Common myeloid progenitor, CD34-positive (primary cell): ENCODE measurements at places on chromosomes 5 and 9.
A peak's percentile ranks its signal among the peaks of the same experiment; 100 is the strongest.

DNA sequence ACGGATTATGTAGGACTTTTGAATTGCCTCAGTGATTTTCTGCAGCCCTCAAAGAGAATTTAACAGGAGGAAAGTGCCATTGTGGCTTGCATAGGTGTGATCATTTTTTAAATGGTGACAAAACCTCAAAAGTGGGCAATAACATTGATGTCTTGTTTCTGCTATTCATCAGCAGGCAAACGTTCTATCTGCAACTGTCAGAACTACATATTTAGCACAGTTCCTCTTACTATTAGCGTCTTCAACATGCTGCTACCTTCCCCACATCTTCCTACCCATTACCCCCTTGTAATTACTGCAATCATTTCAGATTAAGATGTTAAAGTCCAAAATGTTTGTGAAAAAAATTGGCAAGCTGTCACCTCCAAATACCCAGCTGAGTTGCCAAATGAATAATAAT is 254.6 kb downstream of the SMARCA2 start:
- H3K4me1 ChIP-seq, result peaks cover 2% of the 10 kb centered on the region
- H3K36me3 ChIP-seq, result no peaks in the 10 kb centered on the region
- no peak overlapping the region for H3K4me3 ChIP-seq
- H3K27me3 ChIP-seq, result no peaks in the 10 kb centered on the region
- H3K27ac ChIP-seq, result no peak overlapping the region

- H3K4me1 ChIP-seq, result no peaks in the 10 kb centered on the region
- H3K4me3 ChIP-seq, result no peak overlapping the region
- H3K27ac ChIP-seq, result no peak overlapping the region
- H3K36me3 ChIP-seq, result no peaks in the 10 kb centered on the region
- DNase-seq, result no peak
These were observed 4.7 kb downstream of the ADGRD2 start for GRCh38 chr9:124454791-124455443.

DNA sequence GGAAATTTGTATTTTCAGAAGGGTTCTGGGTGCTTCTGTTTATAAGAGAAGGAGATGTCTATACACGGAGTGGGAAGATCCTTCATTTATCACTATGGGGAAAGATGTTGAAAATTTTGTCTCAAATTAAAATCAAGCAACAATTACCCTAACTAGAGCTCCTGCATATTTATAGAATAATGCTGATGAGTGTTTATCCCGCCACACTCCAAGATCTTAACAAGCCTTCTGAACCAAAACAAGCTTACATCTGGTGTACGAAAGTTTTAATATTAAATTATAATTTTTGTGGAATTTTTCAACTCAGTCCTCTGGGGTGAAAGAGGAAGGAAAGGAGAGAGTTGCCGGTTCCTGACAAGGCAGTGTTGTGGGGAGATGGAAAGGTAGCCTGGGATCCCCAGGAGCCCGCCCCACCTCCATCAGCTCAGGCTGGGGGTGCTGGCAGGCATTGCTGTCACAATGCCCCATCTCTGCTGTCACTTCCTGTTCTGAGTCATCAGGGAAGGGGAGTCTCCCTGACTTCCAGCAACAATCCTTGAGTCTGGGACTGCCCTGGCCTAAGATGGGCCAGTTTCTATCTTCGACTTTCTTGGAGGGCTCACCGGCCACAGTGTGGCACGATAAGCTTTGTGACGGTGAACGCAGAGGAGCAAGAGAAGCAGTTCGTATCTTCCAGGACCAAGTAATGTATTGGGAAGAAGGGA is 64.5 kb downstream of the ERAP1 start:
- H3K27me3 ChIP-seq, result no peaks in the 10 kb centered on the region
- DNase-seq, result no peak
- peaks cover 8% of the 10 kb centered on the region for H3K4me1 ChIP-seq
- peaks cover 4% of the 10 kb centered on the region for H3K36me3 ChIP-seq
- peak overlapping the region; percentile 56 for H3K27ac ChIP-seq
- no peak overlapping the region for H3K4me3 ChIP-seq

- no peak overlapping the region for H3K4me3 ChIP-seq
- DNase-seq, result no peak
- H3K36me3 ChIP-seq, result no peaks in the 10 kb centered on the region
- peaks cover 4% of the 10 kb centered on the region for H3K4me1 ChIP-seq
- peaks cover 7% of the 10 kb centered on the region for H3K27me3 ChIP-seq
These were observed 46.7 kb upstream of the SPATA31C2 start for GRCh38 chr9:88184976-88185375.

DNA sequence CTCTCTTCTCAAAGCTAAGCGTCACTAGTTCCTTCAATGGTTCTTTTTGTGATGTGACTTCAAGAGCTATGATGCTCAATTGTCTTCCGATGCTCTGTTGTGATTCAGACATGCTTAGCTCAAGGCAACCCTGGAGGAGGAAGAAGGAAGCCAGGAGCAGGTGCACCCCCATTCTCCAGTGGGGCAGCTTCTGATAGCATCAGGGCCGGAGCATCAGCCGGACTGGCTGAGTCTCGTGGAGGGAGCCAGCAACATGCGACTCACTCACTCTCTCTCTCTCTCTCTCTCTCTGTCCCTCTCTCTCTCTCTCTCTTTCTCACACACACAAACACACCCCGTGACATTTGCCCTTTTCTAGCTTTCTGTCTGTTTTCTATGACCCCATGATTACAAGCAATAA is 140.2 kb downstream of the HSD17B3 start:
- no peak overlapping the region for H3K4me3 ChIP-seq
- H3K27me3 ChIP-seq, result peaks cover 33% of the 10 kb centered on the region
- H3K4me1 ChIP-seq, result peaks cover 20% of the 10 kb centered on the region
- DNase-seq, result no peak
- no peak overlapping the region for H3K27ac ChIP-seq
- no peaks in the 10 kb centered on the region for H3K36me3 ChIP-seq

DNA sequence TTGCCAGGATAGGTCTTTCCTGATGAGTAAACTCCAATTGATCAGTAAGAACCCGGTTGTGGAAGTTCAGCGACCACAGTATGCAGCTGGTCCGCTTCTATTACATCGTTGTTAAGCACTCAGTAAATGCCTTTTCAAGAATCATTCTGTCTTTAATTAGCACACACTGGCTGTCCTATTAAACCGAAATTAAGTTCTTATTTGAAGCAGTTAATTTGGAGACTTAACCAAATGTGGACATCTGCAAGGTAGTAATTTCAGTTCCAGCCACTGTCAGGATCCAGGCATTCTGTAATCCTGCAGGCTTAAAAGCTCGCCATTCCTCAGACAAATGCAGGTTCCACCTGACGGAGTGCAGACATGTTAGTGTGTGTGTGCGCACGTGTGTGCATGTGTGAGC is 254.6 kb downstream of the IRX2 start:
- no peak overlapping the region for H3K27ac ChIP-seq
- no peaks in the 10 kb centered on the region for H3K4me1 ChIP-seq
- no peak overlapping the region for H3K4me3 ChIP-seq

GRCh38 chr5:173237143-173237874 is 2.3 kb upstream of the NKX2-5 start:
- peaks cover 27% of the 10 kb centered on the region for H3K4me1 ChIP-seq
- H3K36me3 ChIP-seq, result no peaks in the 10 kb centered on the region
- H3K4me3 ChIP-seq, result no peak overlapping the region

- H3K4me3 ChIP-seq, result peak overlapping the region; percentile 9
- DNase-seq, result no peak
- no peak overlapping the region for H3K27ac ChIP-seq
- H3K27me3 ChIP-seq, result no peaks in the 10 kb centered on the region
- H3K36me3 ChIP-seq, result no peaks in the 10 kb centered on the region
- H3K4me1 ChIP-seq, result no peaks in the 10 kb centered on the region
These were observed 211.8 kb downstream of the GOLPH3 start for GRCh38 chr5:31962351-31962751.

DNA sequence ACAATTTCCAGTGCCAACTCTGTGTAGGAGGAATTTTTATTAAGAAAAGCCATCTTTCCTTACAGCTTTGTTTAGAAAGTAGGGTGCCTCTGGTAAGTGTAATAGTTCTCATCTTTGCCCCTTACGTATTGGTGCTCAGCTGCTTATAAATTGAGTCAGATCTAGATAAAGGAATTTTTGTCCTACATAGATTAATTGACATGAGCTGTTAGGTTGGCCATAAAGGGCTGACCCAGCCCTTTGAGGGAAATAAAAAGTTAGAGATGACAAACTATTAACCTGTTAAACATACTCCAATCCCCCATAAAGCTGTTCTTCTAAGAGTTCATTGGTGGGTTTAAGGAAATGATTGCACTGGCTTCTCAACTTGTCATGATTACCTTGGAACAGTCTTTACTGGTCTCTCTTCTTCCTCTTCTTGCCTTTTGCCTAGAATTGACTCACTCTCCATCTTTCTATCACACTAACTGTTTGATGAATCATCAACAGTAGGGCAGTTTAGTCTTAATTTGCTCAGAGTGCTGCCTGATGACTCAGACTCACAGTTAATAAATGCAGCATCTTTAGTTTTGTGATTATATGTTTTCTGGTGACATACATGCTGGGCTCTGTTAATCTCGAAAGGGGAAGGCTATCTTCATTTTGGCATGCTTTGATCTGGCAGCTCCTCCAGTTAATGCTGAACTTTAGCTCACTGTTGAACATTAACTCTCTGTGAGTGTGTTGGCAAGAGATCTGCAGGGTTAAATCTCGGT is 51.7 kb downstream of the ARHGAP26 start:
- no peaks in the 10 kb centered on the region for H3K27me3 ChIP-seq
- no peaks in the 10 kb centered on the region for H3K36me3 ChIP-seq
- H3K27ac ChIP-seq, result no peak overlapping the region
- no peak overlapping the region for H3K4me3 ChIP-seq
- DNase-seq, result peak; percentile 75

- H3K27me3 ChIP-seq, result no peaks in the 10 kb centered on the region
- no peak for DNase-seq
- no peaks in the 10 kb centered on the region for H3K4me1 ChIP-seq
These were observed 6.3 kb upstream of the TAF11L3 start for GRCh38 chr5:17511775-17512325.

DNA sequence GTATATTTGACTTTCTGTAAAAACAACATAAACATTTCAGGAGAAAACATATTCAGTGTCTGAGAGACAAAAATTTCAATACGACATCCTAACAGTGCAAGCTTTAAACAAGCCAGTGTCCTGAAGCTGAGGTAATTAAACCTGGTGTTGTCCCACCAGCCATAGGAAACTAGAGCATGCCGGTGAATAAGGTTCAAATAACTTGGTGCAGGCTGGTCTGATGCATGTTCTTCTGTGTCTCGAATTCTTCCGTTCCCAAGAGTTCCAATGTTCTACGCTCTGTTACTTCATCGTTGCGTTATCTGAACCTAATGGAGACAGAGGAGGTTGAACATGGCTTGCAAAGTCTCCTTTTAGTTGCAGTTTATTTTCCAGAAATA is 48.9 kb downstream of the ADAMTS16 start:
- H3K4me3 ChIP-seq, result no peak overlapping the region
- no peaks in the 10 kb centered on the region for H3K27me3 ChIP-seq
- no peaks in the 10 kb centered on the region for H3K4me1 ChIP-seq
- no peak for DNase-seq

DNA sequence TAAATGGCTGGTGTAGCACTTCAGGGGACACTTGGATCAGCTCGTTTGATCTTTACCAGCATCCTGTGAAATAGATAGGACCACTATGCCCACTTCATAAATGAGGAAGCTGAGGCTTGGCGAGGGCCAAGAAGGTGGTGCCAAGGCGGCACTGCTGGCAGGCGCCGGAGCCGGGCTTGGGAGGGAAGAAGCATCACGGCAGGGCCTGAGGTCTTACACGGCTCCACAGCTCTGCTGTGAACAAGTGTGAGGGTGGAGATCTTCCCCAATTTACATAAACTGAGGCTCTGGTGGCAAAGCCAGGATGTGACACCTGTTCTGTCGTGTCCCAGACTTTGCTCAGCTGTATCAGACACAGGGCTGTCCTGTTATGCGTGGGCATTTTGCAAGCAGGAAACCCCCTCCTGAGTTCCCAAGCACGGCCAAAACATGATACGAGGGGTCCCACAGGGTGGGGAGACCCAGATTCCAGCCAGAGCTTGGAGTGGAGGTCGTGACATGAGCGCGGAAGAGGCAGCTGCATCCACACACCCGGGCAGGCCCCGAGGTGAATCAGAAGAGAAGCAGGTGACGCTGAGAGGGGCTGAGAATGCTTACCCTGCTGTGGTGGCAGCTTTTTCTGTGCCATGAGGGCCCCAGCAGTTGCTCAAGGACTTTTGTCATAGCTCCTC is 117.5 kb upstream of the BOD1 start:
- H3K4me3 ChIP-seq, result no peak overlapping the region
- no peak overlapping the region for H3K27ac ChIP-seq
- DNase-seq, result peak; percentile 53
- H3K36me3 ChIP-seq, result no peaks in the 10 kb centered on the region

DNA sequence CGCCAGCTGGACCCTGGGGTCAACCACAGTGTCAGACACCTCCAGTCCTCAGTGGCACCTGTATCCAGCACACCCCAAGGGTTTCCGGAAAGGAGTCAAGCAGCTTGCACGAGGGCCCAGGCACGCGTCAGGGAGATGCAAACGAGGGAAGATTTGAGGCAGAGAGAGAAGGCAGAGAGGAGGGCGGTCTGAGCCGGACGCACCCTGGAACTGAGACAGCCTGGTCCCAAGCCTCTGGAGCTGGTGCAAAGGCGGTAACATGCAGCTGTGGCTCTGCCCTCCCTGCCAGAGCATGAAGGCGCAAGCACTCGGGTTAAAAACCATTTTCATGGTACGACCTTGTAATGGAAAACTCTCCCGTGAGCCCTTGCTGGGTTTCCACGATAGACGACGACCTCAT is 32.2 kb downstream of the SLC6A18 start:
- H3K4me3 ChIP-seq, result no peak overlapping the region
- no peak for DNase-seq
- no peaks in the 10 kb centered on the region for H3K27me3 ChIP-seq
- no peaks in the 10 kb centered on the region for H3K36me3 ChIP-seq
- H3K27ac ChIP-seq, result no peak overlapping the region
- no peaks in the 10 kb centered on the region for H3K4me1 ChIP-seq

DNA sequence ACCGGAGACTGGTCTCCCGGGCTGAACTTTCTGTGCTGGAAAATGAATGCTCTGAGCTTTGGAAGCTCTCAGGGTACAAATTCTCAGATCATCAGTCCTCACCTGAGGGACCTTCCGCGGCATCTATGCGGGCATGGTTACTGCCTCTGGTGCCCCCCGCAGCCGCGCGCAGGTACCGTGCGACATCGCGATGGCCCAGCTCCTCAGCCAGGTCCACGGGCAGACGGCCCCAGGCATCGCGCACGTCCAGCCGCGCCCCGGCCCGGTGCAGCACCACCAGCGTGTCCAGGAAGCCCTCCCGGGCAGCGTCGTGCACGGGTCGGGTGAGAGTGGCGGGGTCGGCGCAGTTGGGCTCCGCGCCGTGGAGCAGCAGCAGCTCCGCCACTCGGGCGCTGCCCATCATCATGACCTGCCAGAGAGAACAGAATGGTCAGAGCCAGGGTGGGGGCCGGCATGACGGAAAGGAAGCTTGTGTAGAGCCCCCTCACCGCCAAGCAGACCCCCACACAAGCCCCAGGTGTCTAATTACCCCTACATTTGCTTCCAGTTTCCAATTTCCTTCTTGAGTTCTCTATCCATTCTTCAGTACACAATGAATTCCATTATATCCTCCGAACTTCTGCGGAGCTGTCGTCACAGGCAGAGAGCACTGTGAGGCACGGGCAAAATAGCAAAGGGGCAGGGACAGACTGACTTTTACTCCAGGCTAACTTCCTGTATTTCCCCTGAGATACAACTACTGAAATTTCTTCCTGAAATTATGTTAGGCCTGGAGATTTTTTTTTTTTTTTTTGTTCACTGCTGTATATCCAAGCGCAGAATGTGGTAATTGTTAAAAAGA is 23.2 kb downstream of the CDKN2A start:
- H3K4me3 ChIP-seq, result no peak overlapping the region
- no peaks in the 10 kb centered on the region for H3K36me3 ChIP-seq
- DNase-seq, result no peak
- H3K4me1 ChIP-seq, result no peaks in the 10 kb centered on the region
- H3K27me3 ChIP-seq, result peaks cover 65% of the 10 kb centered on the region
- H3K27ac ChIP-seq, result no peak overlapping the region

- no peak overlapping the region for H3K4me3 ChIP-seq
- peaks cover 54% of the 10 kb centered on the region for H3K4me1 ChIP-seq
- peaks cover 34% of the 10 kb centered on the region for H3K36me3 ChIP-seq
- H3K27me3 ChIP-seq, result no peaks in the 10 kb centered on the region
These were observed 17.6 kb upstream of the MATR3 start for GRCh38 chr5:139275956-139276355.
